ENCODE measurements at places on chromosomes 5 and 9.

GRCh38 chr5:72244862-72245371, 75.1 kb downstream of the MRPS27 start:
- DNase-seq, result peak; percentile 85

DNA sequence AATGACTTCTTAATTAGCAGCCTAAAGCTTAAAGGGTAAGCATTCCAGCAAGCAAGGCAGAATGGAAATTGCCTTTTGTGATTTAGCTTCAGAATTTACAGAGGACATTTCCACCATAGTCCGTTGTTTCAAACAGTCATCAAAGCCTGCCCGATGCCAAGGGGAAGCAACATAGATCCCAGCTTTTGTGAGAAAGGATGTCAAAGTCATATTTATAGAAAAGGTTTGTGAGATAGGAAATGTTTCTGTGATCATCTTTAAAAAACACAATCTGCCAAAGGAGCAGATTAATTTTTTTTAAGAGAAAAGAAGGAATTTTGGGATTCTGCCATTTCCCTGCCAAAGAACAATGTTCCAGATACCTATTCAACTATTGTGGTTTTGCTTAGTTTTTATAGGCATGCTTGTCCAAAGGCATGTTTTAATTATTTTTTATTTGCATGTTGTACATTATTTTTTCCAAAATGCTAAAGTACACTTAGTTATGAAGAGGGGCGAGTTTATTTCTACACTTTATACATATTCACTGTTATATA, 346.9 kb downstream of the ZNF608 start:
- peak; percentile 67 for DNase-seq

GRCh38 chr5:172573986-172574870, 66.8 kb upstream of the NEURL1B start:
- no peak for DNase-seq

- DNase-seq, result peak; percentile 95
Measured at GRCh38 chr9:14752271-14752670, 29.7 kb upstream of the CER1 start.

DNA sequence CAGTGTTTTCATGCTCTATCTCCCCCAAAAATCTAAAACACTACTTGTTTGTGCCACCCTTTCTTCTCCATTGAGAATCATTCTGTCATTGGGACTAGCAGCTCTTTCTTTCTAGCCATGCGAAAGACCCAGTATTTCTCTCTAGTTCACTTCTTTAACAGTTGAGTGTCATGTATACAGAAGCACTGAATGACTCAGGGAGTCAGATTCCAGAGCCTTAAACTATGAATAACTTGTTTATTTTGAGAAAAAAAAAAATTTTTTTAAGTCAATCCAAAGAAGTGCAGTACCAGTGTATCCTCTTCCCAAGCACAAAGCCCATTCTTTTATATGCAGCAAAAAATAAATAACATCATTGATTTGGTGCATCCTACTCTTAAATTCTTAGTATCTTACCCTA, 415.4 kb upstream of the GRAMD2B start:
- no peak for DNase-seq

DNA sequence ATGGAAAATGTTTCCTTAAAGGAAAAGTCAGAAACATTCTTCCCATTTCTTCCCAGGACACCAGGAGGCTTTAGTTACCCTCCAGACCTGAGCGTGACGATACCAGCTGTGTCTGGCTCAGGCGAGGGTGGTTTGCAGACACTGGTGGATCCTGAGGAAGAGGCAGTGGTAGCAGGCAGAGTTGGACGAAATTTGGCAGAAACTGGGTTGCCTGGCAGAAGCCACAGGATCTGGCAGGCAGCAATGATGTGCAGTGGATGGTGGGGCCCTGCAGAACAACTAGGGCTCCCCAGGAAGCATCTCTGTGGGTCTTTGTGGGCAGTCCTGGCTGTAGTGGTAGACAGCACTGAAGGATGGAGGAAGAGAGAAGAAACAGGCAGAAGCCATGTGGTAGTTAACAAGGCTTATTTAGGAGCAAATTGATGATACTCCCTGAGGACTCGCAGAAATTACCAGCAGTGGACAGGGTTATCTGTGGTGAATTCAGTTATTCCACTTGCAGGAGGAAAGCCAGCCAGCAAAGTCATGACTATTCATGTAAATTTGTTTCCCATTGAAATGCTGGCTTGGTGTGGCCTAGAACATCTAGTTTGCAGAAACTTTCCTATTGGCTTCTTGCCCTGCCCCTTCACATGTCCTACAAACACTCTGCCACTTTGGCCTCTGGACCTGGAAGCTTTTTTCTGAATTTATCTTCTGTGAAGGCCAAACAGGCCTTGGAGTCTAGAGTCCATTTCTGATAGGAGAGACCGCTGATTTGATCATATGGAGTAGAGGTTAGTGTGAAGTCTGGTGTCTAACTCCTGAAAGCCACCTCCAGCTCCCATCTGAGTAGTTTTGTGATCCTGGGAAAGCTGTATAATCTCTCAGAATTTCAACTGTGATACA, 212.0 kb downstream of the DMRT2 start:
- no peak for DNase-seq

- no peak for DNase-seq
Measured at GRCh38 chr9:370086-370485, 155.4 kb downstream of the DOCK8 start.

DNA sequence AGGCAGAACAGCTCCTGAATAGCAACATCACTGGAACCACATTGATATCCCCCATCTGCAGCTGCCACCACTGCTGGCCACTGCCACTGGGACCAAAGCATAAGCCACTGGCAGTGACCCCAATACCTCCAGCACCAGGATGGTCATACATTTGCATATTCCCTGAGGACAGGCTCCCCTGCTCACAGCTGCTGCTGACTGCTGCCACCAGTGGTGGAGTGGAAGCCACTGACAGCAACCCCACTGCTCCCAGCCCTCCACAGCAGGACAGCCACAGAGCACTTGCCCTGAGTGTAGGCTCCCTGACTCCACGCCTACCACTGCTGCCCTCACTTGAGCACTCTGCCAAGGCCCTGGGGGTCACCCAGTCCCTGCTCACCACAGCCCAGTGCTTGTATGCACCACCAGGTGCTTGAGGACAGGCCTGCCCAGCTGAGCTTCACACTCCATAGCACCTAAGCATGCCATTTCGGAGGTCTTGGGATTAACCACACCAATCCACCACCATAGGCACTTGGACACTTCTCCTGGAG, 327.4 kb upstream of the RPS23 start:
- DNase-seq, result no peak

GRCh38 chr5:157115012-157115411, 6.2 kb upstream of the HAVCR2 start:
- DNase-seq, result no peak

DNA sequence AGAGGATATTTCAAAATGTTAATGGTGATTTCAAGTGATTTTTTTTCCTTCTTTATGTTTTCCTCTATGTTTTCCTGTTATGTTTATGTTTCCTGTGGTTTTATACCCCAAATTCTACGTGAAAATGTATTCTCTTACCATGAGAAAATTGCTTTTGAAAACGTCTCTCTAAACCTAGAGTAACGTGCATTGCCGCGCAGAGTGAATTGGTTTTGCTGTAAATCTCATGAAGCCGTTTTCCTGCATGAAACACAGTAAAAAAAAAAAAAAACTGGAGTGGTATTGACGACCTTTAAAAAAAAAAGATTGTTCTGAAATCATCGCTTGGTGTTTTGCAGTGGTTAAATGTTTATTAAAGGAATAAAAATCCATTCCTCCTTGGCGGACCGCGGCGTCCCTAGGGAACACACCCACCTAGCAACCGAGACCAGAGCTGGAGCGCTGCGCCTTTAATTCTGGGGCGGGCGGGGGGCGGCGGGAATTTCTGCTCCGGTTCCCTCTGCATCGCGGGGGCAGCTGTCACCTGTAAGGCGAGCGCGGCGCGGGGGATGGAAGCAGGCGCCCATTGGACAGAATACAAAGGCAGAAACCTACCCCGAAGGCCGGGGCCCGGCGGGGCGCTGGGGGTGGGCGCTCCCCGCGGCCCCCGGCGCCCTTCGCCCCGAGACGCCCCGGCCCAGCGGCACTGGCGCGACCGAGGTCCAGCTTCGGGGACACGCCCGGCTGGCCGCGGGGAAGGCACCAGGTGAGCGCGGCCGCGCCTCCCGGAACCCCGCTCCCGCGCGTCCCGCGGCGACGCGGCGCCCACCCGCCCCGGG, at the start of gene SOWAHA:
SOWAHA (plus strand) TSS at position 522 of the 818 bp plus-strand sequence. CDS start 320 bp downstream, outside the sequence.
- DNase-seq, result no peak

Data from dermis microvascular lymphatic vessel endothelial cell (primary cell).